Neural crest cell (in vitro differentiated cells): ENCODE measurements at places on chromosomes 3 and 15.

GRCh38 chr3:29892976-29893554, 612.2 kb downstream of the RBMS3 start:
- H3K4me3 ChIP-seq: no peak overlapping the region
- H3K4me1 ChIP-seq: no peaks in the 10 kb centered on the region
- peaks cover 2% of the 10 kb centered on the region for H3K36me3 ChIP-seq

DNA sequence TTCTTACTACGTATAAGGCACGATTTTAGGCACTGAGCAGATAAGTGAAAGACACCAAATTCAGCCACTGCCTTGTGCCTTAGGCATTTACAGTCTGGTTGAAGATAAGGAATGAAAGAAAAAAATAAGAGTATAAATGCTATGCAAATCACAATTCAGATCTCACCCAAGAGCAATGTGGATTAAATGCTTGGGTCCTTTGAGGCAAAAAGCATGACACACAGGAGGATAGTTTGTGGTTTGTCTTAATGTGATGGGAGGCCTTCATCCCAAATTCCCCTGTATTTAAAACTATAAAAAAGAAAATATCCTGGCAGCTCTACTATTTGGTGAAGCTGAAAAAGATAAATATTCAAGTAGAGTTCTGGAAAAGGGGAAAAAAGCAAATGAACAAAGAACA, 79.8 kb downstream of the TGFBR2 start:
- no peak for DNase-seq
- H3K27ac ChIP-seq: no peak overlapping the region

DNA sequence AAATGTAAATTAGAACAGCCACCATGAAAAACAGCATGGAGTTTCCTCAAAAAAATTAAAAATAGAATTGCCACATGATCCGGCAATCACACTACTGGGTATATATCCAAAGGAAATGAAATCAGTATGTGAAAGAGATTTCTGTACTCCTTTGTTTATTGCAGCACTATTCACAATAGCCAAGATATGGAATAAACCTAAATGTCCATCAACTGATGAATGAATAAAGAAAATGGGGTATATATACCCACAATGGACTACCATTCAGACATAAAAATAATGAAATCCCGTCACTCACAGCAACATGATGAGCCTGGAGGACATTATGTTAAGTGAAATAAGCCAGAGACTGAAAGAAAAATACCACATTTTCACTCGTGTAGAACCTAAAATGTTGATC, 296.9 kb downstream of the RAP2B start:
- H3K27me3 ChIP-seq: no peaks in the 10 kb centered on the region
- no peak overlapping the region for H3K27ac ChIP-seq
- H3K4me1 ChIP-seq: no peaks in the 10 kb centered on the region
- DNase-seq: no peak

DNA sequence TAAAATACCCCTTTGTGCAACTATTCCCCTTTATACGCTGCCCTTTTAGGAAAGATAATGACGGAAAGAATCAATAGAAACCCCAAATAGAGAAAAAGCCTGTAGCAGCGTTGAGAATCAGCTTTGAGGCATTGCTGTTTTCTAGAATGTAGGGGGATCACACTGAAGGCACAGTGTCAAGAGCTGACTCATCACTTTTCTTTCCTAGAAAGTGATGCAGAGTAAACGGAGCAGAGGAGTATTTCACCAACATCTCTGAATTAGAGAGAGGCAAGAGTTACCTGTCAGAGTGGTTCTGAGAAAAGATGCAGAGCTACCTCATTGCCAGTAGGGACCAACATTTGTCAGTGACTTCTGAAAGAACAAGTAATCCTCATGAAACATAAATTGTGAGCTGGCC, 269.8 kb upstream of the TMC3 start:
- DNase-seq: no peak
- no peaks in the 10 kb centered on the region for H3K27me3 ChIP-seq
- H3K36me3 ChIP-seq: peaks cover 23% of the 10 kb centered on the region
- H3K4me3 ChIP-seq: no peak overlapping the region
- H3K27ac ChIP-seq: no peak overlapping the region

- no peak overlapping the region for H3K27ac ChIP-seq
- DNase-seq: no peak
- no peak overlapping the region for H3K4me3 ChIP-seq
- H3K27me3 ChIP-seq: no peaks in the 10 kb centered on the region
These were observed 26.5 kb upstream of the XXYLT1 start for GRCh38 chr3:195297446-195297845.

DNA sequence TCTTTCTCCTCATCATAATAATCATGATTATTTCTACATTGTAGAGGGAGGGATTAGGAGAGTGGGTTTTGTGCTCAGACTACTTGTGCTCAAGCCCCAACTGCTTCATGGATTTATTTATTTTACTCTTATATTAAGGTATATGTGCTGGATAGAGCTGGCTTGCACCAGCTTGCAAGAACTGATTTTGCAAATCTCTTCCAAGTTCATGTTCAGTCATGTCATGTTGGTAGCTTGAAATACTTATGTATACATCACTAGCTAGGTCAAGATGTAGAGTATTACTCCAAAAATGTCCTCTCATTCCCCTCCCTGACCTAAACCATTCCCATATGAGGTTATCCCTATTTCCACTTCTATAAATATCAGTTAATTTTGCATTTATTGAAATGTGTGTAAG, 293.9 kb upstream of the RBMS3 start:
- H3K4me1 ChIP-seq: no peaks in the 10 kb centered on the region
- no peak overlapping the region for H3K4me3 ChIP-seq
- no peak for DNase-seq
